B cell (primary cell): ENCODE measurements at places on chromosomes 13 and 19. TPM values are rescaled to one million over a fixed set of nuclear protein-coding genes. Genes with fewer than 3 reads are reported as not detected.

LAIR1 gene
- total RNA-seq: 40.2 and 41.5 TPM in 2 replicates

AMER2 gene
- total RNA-seq: not detected in 2 replicates

ZNF493 gene
- total RNA-seq: 79.0 and 85.3 TPM in 2 replicates

COL5A3 gene
- not detected in 2 replicates for total RNA-seq

ZNF571 gene
- 10.0 and 13.1 TPM in 2 replicates for total RNA-seq

CLEC17A gene
- total RNA-seq: 121 and 127 TPM in 2 replicates

CYP2F1 gene
- total RNA-seq: not detected in 2 replicates

IZUMO4 gene
- total RNA-seq: 80.8 and 93.9 TPM in 2 replicates

SSC5D gene
- 0.44 and 0.58 TPM in 2 replicates for total RNA-seq

PVR gene
- 0.67 TPM in 1 of 2 replicates, not detected in the other for total RNA-seq

ZNF83 gene
- 92.3 and 93.3 TPM in 2 replicates for total RNA-seq

ZNRF4 gene
- total RNA-seq: not detected in 2 replicates

PCDH20 gene
- total RNA-seq: not detected in 2 replicates

HSH2D gene
- 254 and 259 TPM in 2 replicates for total RNA-seq

RNF113B gene
- not detected in 2 replicates for total RNA-seq

CCNA1 gene
- 0.51 and 0.69 TPM in 2 replicates for total RNA-seq

SLAIN1 gene
- total RNA-seq: 25.2 and 29.5 TPM in 2 replicates

KDELR1 gene
- 60.5 and 62.7 TPM in 2 replicates for total RNA-seq

SOX1 gene
- total RNA-seq: not detected in 2 replicates

IL17D gene
- not detected in 2 replicates for total RNA-seq

THSD8 gene
- total RNA-seq: 2.1 TPM in 1 of 2 replicates, not detected in the other

PTGER1 gene
- total RNA-seq: 0.27 TPM in 1 of 2 replicates, not detected in the other

LIM2 gene
- not detected in 2 replicates for total RNA-seq

C1QTNF9B gene
- not detected in 2 replicates for total RNA-seq

LRRC25 gene
- 2.4 and 2.8 TPM in 2 replicates for total RNA-seq

ZNF99 gene
- 0.12 TPM in 1 of 2 replicates, not detected in the other for total RNA-seq

LRRC4B gene
- total RNA-seq: not detected in 2 replicates

CLEC4M gene
- 0.52 TPM in 1 of 2 replicates, not detected in the other for total RNA-seq

LYL1 gene
- 124 and 125 TPM in 2 replicates for total RNA-seq

ZNF730 gene
- 0.78 and 0.86 TPM in 2 replicates for total RNA-seq

CYP2A7 gene
- not detected in 2 replicates for total RNA-seq

MARCHF2 gene
- total RNA-seq: 22.9 and 24.8 TPM in 2 replicates

CUL4A gene
- total RNA-seq: 79.8 and 80.4 TPM in 2 replicates

ATP4A gene
- total RNA-seq: not detected in 2 replicates

IGFLR1 gene
- total RNA-seq: 245 and 248 TPM in 2 replicates

HCN2 gene
- 0.57 and 0.61 TPM in 2 replicates for total RNA-seq

ERVV-1 gene
- 0.49 TPM in 1 of 2 replicates, not detected in the other for total RNA-seq

ADPRHL1 gene
- total RNA-seq: 1.3 and 2.2 TPM in 2 replicates

EFNA2 gene
- not detected in 2 replicates for total RNA-seq

KLF5 gene
- 0.87 and 0.94 TPM in 2 replicates for total RNA-seq

CEACAM20 gene
- not detected in 2 replicates for total RNA-seq

VSTM2B gene
- not detected in 2 replicates for total RNA-seq
